HCT116 (cell line): ENCODE measurements at places on chromosomes 6 and 20. TPM values are rescaled to one million over a fixed set of nuclear protein-coding genes. Genes with fewer than 3 reads are reported as not detected.

GRCh38 chr20:23227976-23228375, 122.6 kb upstream of the NXT1 start:
- DNase-seq: no peak

CEP162 gene
- total RNA-seq: 5.5 TPM

- no peak for DNase-seq
Measured at GRCh38 chr20:34281177-34281576, 22.0 kb downstream of the AHCY start.

GRCh38 chr6:105791179-105791578, 295.0 kb upstream of the PRDM1 start:
- DNase-seq: no peak

PRICKLE4 gene
- 2.9 TPM for total RNA-seq

DNA sequence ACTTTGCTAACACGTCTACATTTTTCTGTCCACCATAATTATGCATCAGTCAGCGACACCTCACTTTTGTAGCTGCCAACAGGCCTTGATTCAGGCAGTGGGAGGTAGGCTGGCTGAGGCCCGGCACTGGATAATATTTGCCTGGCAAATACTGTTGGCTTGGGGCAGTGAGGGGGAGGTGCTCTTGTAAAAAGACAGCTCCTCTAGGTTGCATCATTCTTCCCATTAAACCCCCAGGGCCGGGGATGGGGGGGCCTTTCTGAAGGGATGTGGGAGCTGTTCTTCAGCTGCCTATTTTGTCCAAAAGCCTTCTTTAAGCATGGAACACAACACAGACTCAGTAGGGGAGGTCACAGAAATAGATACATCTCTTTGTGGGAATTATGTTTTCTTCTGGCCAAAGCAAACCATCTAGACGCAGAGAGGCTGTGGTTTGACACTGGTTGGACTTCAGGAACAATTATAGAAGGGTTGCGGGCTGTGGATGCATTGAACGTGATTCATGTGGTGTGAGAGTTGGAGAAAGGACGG, 338.3 kb upstream of the NT5E start:
- no peak for DNase-seq

- DNase-seq: no peak
Measured at GRCh38 chr20:63100174-63100925, 93.6 kb upstream of the BHLHE23 start.

DNA sequence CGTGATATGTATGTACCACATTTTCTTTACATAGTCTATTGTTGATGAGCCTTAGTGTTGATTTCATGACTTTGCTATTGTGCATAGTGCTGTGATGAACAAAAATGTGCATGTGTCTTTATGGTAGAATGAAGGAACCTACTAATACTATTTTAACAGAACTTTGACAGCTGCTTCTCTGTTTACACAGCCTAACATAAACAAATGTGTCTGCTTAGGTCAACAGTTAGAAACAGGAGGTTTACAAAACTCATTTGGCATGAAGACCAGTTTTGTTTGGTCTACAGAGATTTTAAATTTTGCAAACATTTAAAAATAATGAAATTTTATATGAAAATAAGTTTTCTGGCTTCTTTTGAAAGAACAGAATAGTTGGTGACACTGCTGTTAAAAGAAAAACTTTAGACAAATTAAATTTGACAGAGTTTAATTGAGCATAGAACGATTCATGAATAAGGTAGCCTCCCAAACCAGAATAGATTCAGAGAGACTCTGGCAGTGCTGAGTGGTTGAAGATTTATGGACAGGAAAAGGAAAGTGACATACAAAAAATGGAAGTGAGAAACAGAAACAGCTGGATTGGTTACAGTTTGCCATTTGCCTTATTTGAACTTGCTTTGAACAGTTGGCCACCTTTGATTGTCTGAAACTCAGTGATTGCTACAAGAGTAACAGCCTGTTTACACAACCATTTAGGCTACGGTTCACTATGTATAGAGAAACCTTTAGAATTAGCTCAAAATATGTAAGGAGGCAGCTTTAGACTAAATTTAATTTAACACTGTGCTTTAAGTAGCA, 715.8 kb upstream of the HS3ST5 start:
- DNase-seq: no peak

DNA sequence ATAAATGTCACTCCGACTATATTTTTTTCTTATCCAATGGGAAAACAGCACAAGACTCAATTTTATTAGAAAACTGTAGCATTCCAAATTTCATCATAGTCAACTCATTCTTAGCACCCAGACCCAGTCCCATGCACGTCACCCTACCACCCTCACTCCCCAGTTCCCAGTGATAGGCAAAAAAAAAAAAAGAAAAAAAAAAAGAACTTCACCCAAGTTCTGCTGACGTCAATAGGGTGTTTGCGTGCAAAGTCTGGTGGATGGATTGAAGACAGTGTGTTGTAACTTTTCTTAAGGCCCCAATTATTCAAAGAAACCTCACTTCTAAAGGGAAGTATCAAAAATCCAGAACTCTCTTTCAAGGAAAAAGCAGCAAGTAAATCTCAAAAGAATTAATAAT, 213.9 kb upstream of the PRDM1 start:
- DNase-seq: no peak
